ENCODE measurements at places on chromosomes 1 and 21.

GRCh38 chr1:114130846-114131525 is 22.7 kb downstream of the SYT6 start:
- DNase-seq = no peak

- DNase-seq = no peak
Measured at GRCh38 chr1:170071378-170071777, 3.1 kb downstream of the KIFAP3 start.

- no peak for DNase-seq
Measured at GRCh38 chr1:34140011-34140676, 24.9 kb downstream of the CSMD2 start.

GRCh38 chr1:30701258-30701633 is 22.1 kb downstream of the MATN1 start:
- DNase-seq = no peak

GRCh38 chr21:44074315-44074958 is 32.8 kb upstream of the PWP2 start:
- DNase-seq = no peak

- peak; percentile 11 for DNase-seq
Measured at GRCh38 chr1:178461701-178462100, 35.1 kb downstream of the CLEC20A start.

DNA sequence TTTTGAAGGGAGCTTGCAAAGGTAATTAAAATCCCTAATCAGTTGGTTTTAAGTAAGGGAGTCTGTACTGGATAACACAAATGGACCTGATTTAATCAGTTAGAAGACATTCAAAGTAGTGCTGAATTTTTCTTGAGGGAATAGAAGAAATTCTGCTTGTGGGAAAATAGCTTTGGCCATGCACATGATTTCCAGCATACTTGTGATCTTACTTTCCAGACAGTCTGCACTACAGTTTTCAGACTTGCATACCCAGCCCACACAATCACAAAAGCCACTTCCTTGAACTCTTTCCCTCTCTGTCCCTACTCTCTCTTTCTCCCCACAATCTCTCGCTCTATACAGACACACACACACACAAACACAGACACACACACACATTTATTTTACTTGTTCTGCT is 852.1 kb downstream of the PLA2G4A start:
- no peak for DNase-seq

- no peak for DNase-seq
Measured at GRCh38 chr1:163774978-163775620, 453.3 kb downstream of the NUF2 start.

DNA sequence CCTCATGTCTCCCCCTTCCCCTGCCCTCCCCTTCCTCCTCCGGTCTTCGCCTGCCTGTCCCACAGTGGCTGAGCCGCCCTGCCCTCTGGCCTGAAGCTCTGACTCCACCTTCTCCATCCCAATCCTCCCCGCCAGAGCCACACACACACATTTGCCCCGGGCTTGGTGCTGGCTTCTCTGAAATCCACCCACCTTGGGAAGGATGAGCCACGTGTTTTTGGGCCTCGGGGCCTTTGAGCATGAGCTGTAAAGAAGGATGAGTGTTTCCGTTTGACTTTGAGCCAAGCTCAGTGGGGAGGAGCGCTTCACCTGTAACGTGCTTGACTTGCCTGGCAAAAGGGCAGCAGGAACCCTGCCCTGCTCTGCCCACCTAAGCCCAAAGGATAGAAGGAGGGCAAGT is 295.1 kb downstream of the SIPA1L2 start:
- DNase-seq = no peak

- no peak for DNase-seq
Measured at GRCh38 chr1:153337980-153338853, 10.4 kb downstream of the PGLYRP4 start.

DNA sequence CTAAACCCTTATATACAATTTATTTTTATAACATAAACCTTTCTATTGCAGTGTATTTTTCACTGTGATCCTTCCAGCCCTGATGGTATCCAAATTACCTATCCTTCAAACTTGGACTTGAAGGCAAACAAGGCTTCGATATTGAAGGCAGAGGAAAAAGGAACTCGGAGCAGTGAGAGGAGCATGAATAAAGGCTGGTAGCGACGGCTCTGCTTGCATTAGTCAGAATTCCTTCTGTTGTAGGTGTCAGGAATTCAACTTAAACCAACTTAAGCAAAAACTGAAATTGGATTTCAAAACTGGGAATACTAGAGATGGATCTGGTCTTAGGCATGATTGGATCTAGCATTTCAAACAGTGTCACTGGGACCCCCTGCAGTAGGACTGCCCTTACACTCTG is 17.8 kb upstream of the SSX2IP start:
- DNase-seq = no peak

GRCh38 chr1:100924991-100925390 is 29.1 kb downstream of the SLC30A7 start:
- DNase-seq = no peak

- DNase-seq = no peak
Measured at GRCh38 chr1:4653328-4653660, 1.1 kb upstream of the AJAP1 start.

- no peak for DNase-seq
Measured at GRCh38 chr1:18486195-18486594, 5.5 kb downstream of the KLHDC7A start.

DNA sequence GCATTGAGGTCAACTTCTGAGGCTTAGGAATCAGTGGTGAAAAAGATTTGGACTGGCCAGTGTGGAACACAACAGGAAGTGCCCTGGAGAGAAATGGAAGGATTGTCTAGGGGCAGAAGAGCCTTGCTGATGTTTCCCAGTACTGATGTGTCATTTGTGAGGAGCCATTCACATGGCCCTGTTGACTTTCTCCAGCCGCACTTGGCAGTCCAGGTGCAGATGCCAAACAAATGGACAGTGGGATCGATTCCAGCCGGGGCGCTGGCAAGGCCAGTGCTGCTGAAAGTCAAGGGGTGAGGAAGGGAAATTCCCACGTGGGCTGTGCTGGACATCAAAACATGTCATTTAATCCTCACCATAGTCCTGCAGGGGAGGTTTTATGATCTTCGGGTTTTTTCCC is 4.9 kb upstream of the TRIM63 start:
- no peak for DNase-seq

DNA sequence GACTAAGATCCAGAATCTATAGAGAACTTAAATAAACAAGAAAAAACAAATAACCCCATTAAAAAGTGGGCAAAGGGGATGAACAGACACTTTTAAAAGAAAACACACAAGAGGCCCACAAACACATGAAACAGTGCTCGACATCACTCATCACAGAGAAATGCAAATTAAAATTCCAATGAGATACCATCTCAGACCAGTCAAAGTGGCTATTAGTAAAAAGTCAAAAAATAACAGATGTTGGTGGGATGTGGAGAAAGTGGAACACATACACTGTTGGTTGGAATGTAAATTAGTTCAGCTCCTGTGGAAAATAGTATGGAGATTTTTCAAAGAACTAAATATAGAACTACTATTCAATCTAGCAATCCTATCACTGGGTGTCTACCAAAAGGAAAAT is 143.1 kb downstream of the IFI44 start:
- DNase-seq = no peak

- no peak for DNase-seq
Measured at GRCh38 chr1:182995894-182996293, 27.3 kb upstream of the LAMC1 start.

- no peak for DNase-seq
Measured at GRCh38 chr21:34648739-34649297, 20.0 kb upstream of the CLIC6 start.

Data from hepatocyte (in vitro differentiated cells).